ENCODE measurements at places on chromosomes 7 and 10. TPM values are rescaled to one million over a fixed set of nuclear protein-coding genes. Genes with fewer than 3 reads are reported as not detected.

The ADIRF gene
- 897 TPM for polyA plus RNA-seq

The KCNH2 gene
- polyA plus RNA-seq = 1.5 TPM

The FAM241B gene
- 23.7 TPM for polyA plus RNA-seq

The TWIST1 gene
- 1.7 TPM for polyA plus RNA-seq

The FANK1 gene
- polyA plus RNA-seq = 8.6 TPM

The CALML5 gene
- polyA plus RNA-seq = not detected

The CRHR2 gene
- not detected for polyA plus RNA-seq

The PRF1 gene
- polyA plus RNA-seq = 1.4 TPM

The ASIC3 gene
- 3.1 TPM for polyA plus RNA-seq

The EIF3B gene
- polyA plus RNA-seq = 65.5 TPM

- no peak for DNase-seq
These were observed at the start of gene BBIP1 for GRCh38 chr10:110918643-110919348. TSS of gene BBIP1 (minus strand) at chr10:110919180. CDS start at chr10:110918157, 1,023 bp downstream.

DNA sequence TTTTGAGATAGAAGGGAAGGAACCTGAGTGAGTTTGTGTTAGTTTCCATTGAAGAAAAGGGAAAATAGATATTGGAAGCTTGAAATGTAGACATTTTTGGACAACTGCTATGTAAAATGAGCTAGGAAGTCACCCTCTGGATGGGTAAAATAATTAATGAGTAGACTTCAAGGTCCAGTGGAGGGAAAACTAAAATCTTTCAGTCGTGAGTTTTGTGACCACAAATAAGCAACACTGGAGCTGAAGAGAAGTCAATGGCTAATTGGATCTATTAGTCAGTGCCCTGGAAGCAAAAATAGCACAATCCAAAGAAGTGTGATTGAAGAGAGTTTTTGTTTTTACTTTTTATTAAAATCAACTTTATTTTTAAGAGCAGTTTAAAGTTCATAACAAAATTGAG is 123.4 kb downstream of the MYO3A start:
- DNase-seq = no peak

DNA sequence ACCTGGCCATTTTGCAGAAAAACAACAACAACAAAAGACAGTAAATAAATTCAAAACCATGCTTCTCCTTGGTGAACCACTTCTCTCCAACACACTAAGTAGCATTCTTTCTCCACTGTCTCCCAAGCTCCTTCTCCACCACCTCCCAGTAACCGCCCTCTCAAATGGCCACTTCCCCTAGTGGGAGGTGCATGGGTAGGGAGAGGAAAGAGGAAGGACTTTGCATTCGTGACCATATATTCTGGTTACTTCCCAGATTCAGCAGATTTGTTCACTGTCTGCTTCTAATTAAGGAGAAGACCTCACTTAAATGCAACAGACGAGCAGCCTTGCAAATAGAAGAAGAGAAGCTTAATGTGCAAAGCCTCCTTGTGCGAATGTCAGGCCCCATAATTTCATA is 166.8 kb downstream of the SORCS1 start:
- no peak for DNase-seq

DNA sequence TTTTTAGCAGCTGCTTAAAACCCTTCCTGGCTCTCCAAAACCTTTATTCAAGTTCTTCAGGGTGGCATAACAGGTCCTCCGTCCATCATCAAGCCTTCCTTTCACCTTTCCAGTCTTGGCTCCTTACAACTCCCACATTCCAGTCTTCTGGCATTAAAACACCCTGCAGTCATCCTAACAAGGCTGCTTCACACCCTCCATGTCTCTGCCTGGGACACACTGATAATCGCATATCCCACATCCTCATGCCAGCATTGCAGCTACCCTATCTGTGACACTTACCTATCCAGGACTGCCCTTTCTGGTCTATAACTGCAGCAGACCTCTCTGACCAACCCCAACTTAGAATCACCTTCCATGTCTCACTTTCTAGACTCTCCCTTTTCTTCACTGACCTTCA is 2.6 kb upstream of the TLL2 start:
- no peak for DNase-seq

DNA sequence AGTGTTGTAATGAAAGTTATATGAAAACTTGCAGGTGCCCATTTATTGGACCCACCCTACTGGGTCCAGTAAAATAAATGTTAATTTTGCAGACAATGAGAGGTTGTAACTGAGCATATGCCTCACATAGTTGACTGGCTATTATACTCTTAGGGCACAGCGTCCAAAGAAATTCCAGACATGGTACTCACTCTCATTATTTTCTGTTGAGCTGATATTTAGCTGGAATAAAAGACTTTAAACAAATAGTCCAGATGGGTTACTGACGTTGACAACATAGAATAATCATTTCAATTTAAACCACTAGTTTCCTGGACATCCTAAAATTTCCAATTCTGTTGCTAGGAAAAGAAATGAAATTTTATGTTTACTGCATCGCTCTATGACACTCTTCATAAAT is 174.5 kb downstream of the ZNF365 start:
- no peak for DNase-seq

DNA sequence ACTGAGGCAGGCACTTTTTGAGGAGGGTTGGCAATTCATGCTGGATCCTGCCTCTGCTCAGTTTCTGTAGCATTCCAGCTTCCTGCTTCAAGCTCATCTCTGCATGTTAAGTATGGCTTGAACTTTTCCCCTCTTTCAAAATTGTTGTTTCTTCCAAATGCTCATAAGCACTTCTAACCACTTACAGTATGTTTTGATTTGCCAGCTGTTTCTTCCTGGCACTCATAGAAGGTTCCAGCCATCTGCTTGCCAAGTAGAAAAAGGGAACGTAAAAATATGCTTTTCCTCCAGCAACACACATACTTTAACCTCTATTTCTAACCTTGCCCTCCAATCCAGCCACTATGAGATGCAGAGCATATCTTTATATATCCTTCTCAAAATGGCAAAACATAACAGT is 692.6 kb upstream of the COBL start:
- no peak for DNase-seq

- DNase-seq = no peak
These were observed 395.4 kb downstream of the SFMBT2 start for GRCh38 chr10:7015457-7015856.

DNA sequence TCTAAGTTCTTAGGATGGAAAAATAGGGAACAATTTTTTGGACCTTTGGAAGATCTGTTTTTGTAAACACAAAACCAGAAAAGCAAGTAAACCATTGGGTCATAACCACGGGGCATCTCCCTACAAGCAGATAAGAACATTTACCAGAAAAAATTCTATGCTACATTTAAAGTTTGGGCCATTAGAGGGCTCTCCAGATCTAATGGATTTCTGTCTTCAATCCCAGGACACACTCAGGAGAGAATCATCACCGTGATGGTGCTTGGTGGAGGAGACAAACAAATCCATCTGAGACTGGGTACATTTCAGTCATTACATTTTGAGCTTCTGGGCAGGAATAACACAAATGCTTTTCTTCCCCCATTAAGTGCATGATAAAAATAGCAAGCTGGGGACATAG is 178.4 kb upstream of the TARP start:
- DNase-seq = peak; percentile 43

- DNase-seq = no peak
These were observed 914.2 kb downstream of the IPMK start for GRCh38 chr10:57353403-57354003.

DNA sequence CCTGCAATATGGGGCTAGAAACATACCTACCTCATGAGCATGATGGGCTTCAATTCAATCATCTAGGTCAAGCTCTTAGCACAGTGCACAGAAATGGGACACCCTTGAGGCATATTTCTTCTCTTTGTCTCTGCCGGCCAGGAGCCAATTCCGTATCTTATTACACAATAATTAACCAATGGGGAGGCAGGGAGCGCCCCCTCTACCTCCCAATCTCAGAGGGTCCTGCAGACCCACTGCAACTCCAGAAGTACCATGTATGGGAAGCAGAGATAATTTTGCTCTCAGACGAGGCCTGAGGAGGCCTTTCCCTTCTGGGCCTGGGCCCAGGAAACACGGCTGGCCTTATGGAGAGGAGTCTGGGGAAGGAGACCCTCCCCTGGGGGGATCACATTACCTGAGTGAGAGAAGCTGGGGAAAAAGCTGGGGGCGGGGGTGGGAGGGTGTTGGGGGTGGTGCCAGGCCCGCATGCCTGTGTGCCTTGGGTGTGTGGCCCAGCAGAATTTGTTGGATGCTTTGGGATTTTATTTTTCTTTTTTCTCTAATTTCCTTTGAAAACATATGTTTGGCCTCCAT is 155.5 kb downstream of the UBE2H start:
- DNase-seq = peak; percentile 57

DNA sequence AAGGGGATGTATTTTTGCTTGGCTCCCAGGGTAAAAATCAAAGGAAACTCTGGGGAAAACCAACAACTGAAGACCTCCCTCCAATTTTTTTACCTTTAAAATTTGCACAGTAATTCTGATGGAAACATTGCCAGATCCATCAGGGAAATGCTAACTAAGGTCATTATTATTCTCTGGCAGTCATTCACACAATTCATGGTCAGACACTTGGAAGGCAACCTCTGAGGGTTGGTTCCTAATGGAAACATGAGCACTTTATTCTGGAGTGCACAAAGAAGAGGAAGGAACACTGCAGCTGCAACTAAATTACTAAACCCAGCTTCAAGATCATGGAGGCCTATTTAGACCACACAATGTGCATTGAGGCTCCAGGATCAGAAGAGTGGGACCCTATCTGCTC is 34.2 kb downstream of the SRI start:
- DNase-seq = no peak

GRCh38 chr7:34747867-34748727 is 90.1 kb downstream of the NPSR1 start:
- DNase-seq = peak; percentile 93

GRCh38 chr10:51530541-51530940 is 168.9 kb downstream of the CSTF2T start:
- DNase-seq = no peak

- DNase-seq = no peak
These were observed 56.8 kb upstream of the JAZF1 start for GRCh38 chr7:28237363-28237762.

DNA sequence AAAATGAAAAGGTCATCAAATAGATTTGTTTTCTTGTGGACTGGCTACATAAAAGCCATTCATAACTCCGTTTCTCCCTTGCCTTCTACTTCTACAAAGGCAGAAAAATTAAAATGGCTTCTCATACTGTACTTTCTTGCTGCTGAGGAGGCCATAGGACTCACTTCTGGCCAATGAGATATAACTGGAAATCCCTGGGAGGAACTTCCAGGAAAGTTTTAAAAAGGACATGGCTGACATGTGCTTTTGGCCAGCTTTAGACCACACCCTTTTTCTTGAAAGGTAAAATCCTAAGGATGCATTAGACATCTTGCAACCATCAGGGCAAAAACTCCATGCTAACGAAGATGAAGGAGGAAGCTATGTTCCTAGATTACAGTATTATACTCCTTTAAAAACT is 58.5 kb downstream of the PDZD8 start:
- DNase-seq = no peak

DNA sequence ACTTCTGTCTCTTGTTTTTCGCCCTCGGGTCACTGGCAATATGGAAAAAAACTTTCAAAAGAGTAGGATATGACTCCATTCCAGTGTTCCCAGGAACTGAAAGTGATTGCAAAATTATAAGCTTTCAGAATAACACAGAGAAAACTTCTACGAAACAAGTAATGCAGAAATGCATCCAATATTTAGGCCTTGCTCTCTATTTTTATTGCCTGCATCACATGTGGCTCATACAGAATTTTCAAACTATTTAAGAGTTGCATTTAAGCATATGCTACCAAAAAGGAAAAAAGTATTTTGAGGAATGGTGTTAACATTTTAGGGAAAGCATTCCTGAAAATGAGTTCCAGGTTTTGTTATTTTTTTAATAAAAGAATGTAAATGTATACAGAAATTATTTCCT is 228.0 kb downstream of the CACNB2 start:
- no peak for DNase-seq

DNA sequence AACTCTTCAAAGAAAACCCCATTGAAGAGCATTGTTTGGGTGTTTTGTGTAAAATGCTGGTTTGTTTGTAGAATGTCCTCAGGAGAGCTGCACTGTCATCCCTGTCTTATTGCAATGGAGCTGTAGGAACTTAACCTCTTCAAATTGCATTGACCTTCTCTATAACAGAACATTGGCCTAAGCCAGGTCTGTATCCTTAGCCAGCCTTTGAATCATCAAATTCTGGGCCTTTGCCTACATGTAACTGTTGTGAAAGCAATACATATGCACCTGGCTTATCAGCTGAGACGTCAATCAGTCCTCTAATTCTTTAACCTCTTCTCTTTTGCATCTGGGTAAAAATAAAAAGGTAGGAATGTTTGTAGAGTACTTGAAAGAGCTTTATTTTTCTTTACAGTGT is 196.0 kb downstream of the CSTF2T start:
- no peak for DNase-seq

DNA sequence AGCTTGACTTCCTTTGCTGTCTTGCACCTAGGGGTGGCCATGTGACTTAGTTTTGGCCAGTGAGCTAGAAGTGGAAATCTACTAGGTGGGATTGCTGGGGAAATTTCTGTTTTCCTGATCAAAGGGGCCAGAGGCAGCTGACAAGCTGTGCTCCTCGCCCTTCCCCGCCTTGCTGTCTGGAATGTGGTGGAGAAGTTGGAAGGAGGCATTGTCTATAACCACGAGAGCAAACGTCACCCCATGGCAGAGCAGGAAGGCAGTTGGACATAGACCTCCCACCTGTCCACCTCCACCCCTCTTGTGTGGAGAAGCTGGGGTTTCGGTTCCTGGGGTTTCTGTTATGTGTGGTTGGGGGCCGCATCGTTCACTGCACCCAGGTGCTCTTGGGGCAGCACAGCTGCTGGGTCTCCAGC is 7.3 kb downstream of the SFRP5 start:
- no peak for DNase-seq

GRCh38 chr7:38679419-38679818 is 48.2 kb upstream of the AMPH start:
- no peak for DNase-seq

- DNase-seq = peak; percentile 82
These were observed at the start of gene LDB3 for GRCh38 chr10:86668297-86669165. TSS of gene LDB3 (plus strand) at chr10:86668511. CDS start at chr10:86668692, 181 bp downstream.

DNA sequence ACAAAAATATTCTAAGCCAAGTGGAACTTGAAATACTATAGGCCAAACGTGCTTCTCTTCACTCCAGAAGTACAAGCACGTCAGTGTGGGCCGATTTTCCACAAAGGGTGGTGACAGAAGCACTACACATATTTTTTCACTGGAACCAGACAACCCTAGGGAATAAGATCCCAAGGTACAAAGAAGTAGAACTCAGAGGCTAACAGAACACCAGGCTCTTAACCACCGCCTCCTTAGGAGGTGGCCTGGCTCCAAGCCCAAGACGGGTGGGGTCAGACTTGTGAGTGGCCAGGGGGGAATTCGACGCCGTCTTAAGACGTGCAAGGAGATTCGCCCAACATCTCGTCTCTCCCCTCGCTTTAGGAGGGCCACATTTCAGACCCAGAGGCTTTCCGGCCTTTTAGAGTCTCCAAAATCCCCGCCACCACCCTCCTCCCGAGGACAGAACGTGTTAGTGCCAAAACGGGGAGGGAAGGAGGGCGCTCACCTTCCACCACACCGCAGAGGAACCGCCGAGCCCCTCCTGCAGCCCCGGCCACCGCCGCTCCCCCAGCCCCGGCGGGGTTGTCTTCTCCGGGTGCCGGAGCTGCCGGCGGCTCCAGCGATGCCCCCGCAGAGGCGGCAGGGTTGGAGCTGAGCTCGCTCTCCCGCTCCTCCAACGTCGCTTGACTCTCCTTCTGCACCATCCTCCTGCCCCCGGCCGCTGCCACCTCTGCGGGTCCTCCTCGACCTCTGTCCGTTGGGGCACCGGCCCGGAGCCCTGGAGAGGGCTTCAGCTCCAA is 716 bp downstream of the OGA start:
- DNase-seq = peak; percentile 83
